GM19239 (cell line): ENCODE measurements at places on chromosomes 12 and 14.

DNA sequence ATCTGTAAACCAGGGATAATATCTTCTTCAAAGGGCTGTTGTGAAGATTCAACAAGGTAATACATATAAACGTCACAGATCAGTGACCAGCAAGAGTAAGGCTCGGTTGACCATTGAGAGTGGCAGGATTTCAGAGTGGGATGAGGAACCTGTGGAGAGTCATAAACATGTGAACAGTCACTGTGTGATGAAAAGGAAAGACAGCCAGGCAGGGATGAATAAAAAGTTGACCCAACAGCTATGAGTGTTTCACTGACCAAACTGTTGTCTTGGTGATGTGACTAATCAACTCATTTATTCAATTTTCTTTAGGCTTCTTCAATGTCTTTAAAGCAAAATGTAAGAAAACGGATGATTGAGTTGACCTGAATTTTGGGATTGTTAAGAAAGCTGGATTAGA, 8.6 kb upstream of the FRMD6 start:
- DNase-seq = no peak

GRCh38 chr14:33081259-33081658, 142.6 kb downstream of the NPAS3 start:
- DNase-seq = no peak

GRCh38 chr14:71006200-71006563, 98.9 kb downstream of the PCNX1 start:
- no peak for DNase-seq

DNA sequence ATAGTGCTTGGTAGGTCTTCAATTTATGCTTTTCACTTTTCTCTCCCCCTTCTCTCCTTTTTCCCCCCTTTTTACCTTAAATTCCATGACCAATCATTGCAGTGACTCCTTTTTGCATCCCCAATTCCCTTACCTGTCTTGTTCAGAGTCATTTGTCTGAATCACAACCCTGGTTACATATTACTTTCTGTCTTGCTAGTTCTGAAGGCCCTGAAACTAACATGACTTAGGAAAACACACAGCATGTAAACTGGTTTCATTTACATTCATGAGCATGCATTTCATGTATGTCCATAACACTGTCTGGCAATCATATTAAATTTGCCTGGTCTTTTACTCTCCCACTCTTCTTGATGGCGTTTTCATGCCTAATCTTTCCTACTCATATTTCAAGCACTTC, 20.3 kb upstream of the FOXG1 start:
- DNase-seq = no peak

- no peak for DNase-seq
These were observed 742 bp downstream of the SPSB2 start for GRCh38 chr12:6872073-6873048.

- no peak for DNase-seq
These were observed 48.7 kb downstream of the PSMA6 start for GRCh38 chr14:35340616-35341453.

- DNase-seq = no peak
These were observed 10.4 kb downstream of the SLC15A4 start for GRCh38 chr12:128813392-128813791.

GRCh38 chr12:103632554-103633216, 45.6 kb downstream of the STAB2 start:
- peak; percentile 75 for DNase-seq

GRCh38 chr14:84519836-84520235, 1010.1 kb upstream of the FLRT2 start:
- DNase-seq = no peak

- no peak for DNase-seq
These were observed 106.2 kb downstream of the SMOC1 start for GRCh38 chr14:69985463-69985862.

DNA sequence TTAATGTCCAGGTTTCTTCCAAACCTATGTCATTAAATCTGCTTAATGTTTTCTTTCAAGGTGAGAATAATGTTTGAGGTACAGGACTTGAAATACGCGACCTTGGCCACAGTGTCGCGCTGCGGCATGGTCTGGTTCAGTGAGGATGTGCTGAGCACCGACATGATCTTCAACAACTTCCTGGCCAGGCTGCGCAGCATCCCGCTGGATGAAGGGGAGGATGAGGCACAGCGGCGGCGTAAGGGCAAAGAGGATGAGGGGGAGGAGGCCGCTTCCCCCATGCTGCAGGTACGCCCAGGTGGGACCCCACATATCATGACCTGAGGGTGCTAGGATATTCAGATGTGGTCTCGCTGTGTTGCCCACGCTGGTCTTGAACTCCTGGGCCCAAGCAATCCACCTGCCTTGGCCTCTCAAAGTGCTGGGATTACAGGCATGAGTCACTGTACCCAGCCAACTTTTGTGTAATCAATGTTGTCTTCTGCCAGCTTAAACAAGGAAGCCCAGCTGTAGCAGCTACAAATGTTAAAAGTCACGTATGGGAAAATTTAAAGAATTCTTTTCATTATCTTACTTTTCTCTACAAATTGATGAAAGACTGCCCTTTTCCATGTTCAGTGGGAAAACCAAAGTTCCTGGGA, 50.8 kb downstream of the DYNC1H1 start:
- no peak for DNase-seq

DNA sequence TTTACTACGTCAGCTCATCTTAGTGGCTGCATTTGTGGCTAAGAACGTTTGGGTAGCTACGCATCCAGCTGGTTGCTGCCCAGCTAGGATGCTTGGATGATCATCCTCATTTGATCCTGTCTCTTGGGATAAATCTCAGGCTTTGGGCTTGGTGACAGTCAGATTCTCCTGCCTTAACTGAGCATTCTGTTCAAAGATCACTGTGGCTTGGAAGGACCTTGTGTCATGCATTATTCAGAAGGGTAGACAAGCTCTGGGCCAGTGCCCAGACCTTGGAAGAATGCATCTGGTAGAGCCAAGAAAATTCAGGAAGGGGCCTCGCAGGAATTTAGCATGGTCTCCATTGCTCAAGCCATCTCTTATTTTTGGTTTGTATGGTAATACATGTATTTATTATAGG, 188.4 kb downstream of the NRXN3 start:
- DNase-seq = no peak

- no peak for DNase-seq
These were observed 2.1 kb upstream of the RABGGTA start for GRCh38 chr14:24273422-24273998.

DNA sequence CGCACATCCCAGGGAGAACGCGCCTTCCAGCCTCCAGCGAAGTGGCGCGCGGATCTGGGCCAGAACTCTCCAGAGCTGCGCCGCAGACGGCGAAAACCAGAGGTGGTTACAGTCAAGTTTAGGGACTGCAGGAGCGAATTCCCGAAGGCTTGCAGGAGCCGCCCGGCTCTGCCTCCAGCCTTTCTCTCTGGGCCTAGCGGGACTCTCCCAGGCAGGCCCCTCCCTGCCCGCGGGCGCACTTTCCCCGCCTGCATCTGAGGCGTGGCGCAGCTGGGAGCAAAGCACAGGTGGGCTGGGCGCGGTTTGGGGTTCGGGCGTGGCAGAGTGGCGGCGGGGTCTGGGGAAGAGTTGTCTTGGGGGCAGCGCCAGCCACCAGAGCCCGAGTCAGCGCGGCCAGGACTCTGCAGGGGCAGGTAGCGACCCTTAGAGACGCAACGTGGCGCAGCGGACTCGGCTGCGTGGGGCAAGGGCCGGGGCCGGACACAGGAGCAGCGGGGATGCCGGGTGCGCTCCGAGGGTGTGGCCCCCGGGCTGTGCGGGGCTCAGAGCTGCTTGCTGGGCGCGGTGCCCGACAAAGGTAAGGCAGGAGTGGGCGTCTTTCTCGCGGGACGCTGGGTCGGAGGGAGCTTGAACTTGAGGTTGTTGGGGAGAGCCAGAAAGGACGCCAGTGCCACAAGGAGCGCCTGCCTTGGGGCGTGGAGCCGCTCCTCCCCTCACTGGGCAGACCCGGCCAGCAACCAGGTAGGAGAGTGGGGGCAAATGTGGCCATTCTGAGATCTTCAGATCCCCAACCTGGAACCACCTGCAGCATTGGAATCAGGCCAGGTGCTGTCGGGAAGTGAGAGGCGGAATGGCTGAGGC, 1126.0 kb downstream of the AACS start:
- no peak for DNase-seq

DNA sequence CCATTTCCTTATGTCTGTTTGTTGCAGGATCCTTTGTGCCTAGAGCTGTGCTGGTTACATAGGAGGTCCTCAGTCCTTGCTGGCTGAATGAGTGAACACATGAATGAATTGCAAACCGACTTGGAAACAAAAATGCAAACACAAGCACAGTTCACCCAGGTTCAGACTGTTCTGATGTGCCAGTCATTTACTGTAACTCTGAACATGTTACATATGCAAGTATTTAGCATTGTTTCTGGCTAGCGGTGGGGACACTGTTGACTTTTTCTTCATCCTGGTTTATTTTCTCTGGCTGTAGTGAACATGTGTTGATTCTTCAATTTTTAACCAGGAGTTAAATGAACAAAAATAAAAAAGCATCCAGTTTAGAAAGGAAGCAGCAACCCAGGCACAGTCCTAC, 33.4 kb downstream of the TSPAN9 start:
- DNase-seq = no peak

DNA sequence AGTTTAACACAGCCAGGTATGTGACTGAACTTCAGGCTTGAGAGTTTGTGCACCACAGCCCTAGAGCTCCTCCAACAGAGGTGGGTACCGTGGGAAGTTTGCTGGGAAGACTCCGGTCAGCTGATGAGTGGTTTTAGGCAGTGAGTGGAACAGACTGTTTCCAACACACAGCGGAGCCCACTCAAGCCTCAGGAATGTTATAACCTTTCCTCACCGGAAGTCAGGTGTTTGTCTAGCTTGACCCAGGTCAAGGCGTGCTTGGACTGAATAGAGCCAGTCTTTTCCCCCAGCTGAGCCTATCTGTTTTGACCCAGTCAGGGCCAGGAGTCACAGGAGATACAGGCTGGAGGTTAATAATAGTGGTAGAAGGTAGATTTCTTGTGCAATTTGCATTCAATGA, 138.4 kb upstream of the PARP11 start:
- DNase-seq = no peak

GRCh38 chr14:92134456-92134855, 12.7 kb downstream of the CPSF2 start:
- DNase-seq = no peak

DNA sequence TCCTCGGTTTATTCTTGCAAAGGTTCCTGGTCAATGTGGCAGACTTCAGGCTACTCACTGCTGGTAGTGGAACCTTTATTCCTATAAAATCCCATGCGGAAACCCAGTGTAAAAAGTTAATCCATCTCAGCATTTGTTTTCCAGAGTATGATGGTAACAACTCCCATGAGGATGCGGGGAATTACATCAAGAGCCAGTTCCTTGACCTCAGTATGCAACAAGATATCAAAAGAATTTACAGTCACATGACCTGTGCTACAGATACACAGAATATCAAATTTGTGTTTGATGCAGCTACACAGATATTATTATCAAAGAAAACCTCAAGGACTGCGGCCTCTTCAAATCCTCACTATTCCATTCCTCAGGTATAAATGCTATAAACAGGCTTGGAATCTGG, 19.3 kb downstream of the CPM start:
- DNase-seq = no peak

- no peak for DNase-seq
These were observed 33.0 kb downstream of the KLHL28 start for GRCh38 chr14:44928793-44929192.

GRCh38 chr12:77833329-77833728, 2.6 kb downstream of the NAV3 start:
- DNase-seq = no peak

GRCh38 chr12:93348575-93349435, 28.9 kb upstream of the NUDT4 start:
- DNase-seq = no peak

- DNase-seq = no peak
These were observed 10.1 kb downstream of the KRT80 start for GRCh38 chr12:52181746-52182145.

GRCh38 chr12:5318874-5319273, 113.0 kb upstream of the NTF3 start:
- no peak for DNase-seq

GRCh38 chr14:104556256-104557021, 23.1 kb upstream of the C14orf180 start:
- DNase-seq = no peak

- DNase-seq = no peak
These were observed 132.4 kb downstream of the ALG10B start for GRCh38 chr12:38448991-38449390.

DNA sequence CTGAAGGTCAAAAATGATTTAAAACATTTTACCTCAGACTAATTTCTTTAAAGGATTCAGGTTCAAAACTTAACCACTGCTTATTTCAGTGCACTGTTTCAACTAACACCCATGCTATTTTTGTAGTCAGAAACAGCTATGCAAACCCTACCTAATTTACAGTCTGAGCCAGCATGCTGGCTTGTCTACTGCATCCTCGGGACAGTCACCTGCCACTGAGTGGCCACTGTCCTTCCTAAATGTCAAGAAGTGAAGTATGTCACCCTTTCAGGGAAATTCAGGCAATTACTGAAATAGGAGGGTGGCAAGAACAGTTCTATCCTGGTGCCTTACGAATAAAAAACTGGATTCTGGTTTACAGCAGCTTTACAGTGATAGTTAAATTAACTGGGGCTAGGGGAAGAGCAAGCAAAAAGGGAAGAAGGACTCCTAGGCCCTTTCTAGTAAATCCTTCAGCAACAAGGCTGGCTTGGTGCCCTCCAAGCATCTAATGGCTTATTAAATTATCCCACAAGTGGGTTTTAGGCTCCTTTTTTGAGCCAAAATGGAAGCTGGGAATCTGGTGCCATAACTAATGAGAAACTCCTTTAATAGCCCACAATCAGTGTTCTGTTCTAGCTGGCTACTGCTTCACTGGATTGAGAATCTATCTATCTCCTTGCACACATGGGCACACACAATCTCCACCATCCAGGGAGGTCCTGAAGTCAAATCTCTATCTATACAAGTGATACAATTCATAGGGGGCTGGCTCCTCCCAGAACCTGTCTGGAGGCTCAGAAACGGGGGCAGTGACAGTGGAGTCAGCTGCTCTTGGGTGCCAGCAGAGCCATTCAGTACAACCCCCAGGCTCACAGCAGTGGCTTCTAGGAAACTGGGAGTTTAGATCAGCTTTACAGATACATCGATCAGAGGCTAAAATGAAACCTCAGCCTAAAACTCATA, 43.4 kb downstream of the SH2B3 start:
- no peak for DNase-seq
